ENCODE measurements at places on chromosomes 2 and 18. TPM values are rescaled to one million over a fixed set of nuclear protein-coding genes. Genes with fewer than 3 reads are reported as not detected.

Gene LHCGR
- total RNA-seq = 0.30 TPM

Gene PPP1R7
- 58.9 TPM for total RNA-seq

DNA sequence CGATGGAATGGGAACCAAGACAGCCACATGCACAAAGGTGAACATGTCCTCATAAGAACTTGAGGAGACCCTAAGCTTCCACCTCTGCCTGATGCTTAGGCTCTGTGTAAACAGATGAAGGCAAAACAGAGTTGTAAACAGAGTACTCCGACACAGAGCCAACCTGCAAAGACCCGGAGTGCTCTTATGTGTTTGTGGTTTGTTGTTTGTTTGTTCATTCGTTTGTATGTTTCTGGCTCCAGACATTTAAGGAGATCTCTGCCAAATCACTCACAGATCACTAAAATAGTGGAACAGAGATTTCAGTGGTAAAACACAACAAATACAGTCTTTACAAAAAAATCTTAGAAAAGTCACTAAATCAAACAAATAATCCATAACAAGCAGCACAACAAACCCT is 294.9 kb downstream of the EIPR1 start:
- DNase-seq = no peak

DNA sequence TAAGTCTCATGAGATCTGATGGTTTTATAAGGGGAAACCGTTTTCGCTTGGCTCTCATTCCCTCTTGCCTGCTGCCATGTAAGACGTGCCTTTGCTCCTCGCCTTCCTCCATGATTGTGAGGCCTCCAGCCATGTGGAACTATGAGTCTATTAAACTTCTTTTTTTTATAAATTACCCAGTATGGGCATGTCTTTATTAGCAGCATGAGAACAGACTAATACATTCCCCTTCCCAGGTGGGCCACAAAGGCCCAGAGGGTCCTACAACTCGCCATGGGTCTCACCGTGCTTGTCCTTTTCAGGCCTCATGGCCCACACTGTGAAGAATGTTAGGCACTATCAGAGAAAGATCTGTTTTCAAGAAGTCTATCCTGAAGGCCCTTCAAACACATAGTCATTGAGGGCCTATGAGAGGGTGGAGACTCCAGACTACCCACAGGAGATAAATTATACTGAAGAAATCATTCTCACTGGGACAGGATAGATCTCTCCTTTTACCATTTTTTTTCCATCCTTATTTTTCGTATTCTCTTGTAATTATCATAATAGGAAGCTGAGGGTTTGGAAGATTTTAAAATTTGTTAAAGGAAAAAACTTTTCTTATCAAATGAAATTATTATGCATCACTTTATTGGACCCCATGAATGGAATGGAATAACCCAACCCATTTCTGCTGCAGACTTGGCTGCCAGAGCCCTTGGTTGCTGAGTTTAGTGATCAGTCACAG is 91.0 kb upstream of the MSH2 start:
- DNase-seq = no peak

GRCh38 chr2:11862049-11862448 is 115.6 kb downstream of the LPIN1 start:
- DNase-seq = no peak

GRCh38 chr2:106160786-106161261 is 33.3 kb downstream of the UXS1 start:
- DNase-seq = no peak
